Sciatic nerve (tissue), 2 donors: ENCODE measurements at places on chromosomes 11 and 22. TPM values are rescaled to one million over a fixed set of nuclear protein-coding genes. Genes with fewer than 3 reads are reported as not detected.

The MAPK8IP2 gene
- total RNA-seq = 2.4 TPM

The TBX10 gene
- total RNA-seq = not detected

The EML3 gene
- 113 TPM for total RNA-seq

The APOBEC3F gene
- total RNA-seq = 12.3 TPM

The TXNRD2 gene
- total RNA-seq = 33.9 TPM

The OR56B4 gene
- not detected for total RNA-seq

The DCHS1 gene
- 22.7 TPM for total RNA-seq

The SAA4 gene
- not detected for total RNA-seq

The APOBEC3C gene
- 25.1 TPM for total RNA-seq

The KLHL35 gene
- 3.6 TPM for total RNA-seq

The SYCE3 gene
- not detected for total RNA-seq

The GVQW3 gene
- 6.2 TPM for total RNA-seq

The CENPM gene
- total RNA-seq = not detected

The MN1 gene
- total RNA-seq = 10.4 TPM

The CYB5R2 gene
- 96.4 TPM for total RNA-seq

The UBQLNL gene
- 1.5 TPM for total RNA-seq

The MRPL23 gene
- 39.5 TPM for total RNA-seq

The SCUBE2 gene
- total RNA-seq = 8.8 TPM

The ADAMTS15 gene
- total RNA-seq = 6.4 TPM

The HORMAD2 gene
- total RNA-seq = not detected

The B3GAT3 gene
- 38.7 TPM for total RNA-seq

The NPAS4 gene
- not detected for total RNA-seq

The APOL1 gene
- total RNA-seq = 35.3 TPM

The TMEM45B gene
- 0.53 TPM for total RNA-seq

The POTEH gene
- not detected for total RNA-seq

The OR4A16 gene
- total RNA-seq = not detected

The KCNQ1OT1 gene
- total RNA-seq = 7.2 TPM

The OR2D2 gene
- total RNA-seq = not detected

The MMP8 gene
- total RNA-seq = 2.3 TPM

The OR51B4 gene
- total RNA-seq = 0.40 TPM

The VSIG10L2 gene
- total RNA-seq = not detected

The OR51B2 gene
- 0.40 TPM for total RNA-seq
